Stimulated activated CD4-positive, alpha-beta T cell treated with anti-CD3 and anti-CD28 coated beads, Interleukin-1b, Interleukin-23, amount 100 ng/mL, for 1 hour (primary cell): ENCODE measurements at places on chromosomes 3 and 15.

GRCh38 chr15:68677996-68678395 lies 99.2 kb downstream of the CORO2B start:
- DNase-seq, result no peak

DNA sequence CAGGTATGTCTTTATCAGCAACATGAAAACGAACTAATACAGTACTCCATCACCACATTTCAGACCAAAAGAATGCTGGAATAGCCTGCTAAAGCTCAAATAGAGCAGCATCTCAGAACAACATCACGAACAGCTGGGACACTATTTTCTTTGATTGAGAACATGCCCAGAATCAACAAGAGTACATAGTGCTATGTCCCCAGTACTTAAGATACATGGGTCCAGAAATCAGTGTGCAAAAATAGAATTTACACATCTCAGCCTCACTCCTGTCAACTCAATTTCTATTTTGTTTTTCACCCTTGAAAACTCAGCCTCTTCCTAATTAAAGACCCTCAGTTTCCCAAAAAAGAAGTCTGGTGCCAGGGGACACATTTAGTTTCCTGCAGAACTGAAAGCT lies 753.9 kb downstream of the AGBL1 start:
- DNase-seq, result no peak

- no peak for DNase-seq
Measured at GRCh38 chr3:72178463-72179106, 393.6 kb upstream of the PROK2 start.

GRCh38 chr3:72463083-72463482 lies 385.2 kb downstream of the SHQ1 start:
- no peak for DNase-seq

- no peak for DNase-seq
Measured at GRCh38 chr3:21100656-21101359, 650.2 kb downstream of the ZNF385D start.

DNA sequence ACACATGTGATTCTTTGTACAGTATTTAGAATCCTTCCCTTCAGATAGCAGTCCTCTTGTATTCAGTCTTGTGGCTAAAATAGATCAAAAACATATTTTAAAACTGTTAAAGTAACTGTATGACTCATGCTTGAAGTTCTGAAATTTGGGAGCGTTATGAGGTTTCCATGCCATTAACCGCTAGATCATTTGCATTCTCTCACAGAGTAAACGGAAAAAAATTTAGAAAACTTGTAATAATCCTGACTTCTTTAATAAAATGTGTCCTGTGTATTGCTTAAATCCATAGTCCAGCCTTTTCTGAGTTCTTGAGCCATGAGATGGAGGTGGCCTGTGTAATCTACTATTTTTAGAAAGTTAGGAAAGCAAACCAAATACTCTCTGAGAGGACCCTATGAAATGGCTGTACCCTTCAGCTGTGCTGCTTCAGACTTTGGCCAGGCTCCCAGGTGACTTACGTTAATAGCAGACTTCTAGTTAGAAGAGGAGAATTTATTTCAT lies 33.8 kb downstream of the MBNL1 start:
- no peak for DNase-seq

GRCh38 chr15:24848050-24848449 lies 106.7 kb upstream of the SNRPN start:
- DNase-seq, result no peak

DNA sequence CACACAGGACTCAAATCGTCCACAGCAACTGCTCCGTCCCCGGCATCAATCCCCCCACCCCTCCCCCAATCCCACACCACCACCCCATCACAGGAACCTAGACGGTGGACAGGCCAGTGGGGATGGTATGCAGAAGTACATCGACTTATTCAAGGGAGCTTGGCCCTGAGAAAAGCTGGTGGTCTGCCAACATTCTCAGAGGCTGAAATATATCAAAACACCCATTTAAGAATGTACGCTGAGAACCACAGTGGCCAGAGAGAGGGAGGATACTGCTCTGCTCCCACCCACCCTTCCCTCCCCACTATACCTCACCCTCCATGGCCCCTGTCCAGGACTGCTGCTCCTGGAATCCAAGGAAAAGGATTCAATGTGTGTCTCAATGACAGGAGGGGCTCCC lies 12.4 kb upstream of the USP3 start:
- no peak for DNase-seq
